ENCODE measurements at places on chromosomes 4 and X.

GRCh38 chrX:9728261-9728660 lies 37.4 kb downstream of the GPR143 start:
- DNase-seq, result no peak

- no peak for DNase-seq
These were observed 55.3 kb upstream of the GNRHR start for GRCh38 chr4:67809502-67809901.

DNA sequence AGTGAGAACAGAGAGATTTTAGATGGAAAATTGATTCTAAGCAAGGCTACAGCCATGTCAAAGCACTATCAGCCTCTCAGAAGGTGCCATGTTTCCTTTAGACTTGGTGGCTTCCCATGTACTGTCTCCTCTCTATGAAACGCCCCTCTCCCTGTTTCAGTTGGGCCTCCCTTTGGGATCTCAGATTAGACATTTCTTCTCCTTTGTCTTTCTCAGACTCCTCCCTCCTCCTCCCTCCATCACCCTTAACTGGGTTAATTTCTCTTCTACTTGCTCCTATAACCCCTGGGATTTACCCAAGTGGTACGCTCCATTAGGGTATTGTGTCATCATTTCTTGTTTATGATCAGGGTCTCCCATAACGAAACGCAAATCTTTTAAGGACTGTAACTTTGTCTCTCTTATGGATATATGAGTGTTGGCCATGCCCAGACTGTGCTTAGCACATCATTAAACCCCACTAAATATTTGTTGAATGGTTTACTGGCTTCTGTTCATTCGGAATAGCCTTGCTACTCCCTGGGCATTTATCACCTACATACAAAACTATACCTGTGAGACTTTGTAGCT lies 106.8 kb downstream of the FAM9B start:
- DNase-seq, result no peak

DNA sequence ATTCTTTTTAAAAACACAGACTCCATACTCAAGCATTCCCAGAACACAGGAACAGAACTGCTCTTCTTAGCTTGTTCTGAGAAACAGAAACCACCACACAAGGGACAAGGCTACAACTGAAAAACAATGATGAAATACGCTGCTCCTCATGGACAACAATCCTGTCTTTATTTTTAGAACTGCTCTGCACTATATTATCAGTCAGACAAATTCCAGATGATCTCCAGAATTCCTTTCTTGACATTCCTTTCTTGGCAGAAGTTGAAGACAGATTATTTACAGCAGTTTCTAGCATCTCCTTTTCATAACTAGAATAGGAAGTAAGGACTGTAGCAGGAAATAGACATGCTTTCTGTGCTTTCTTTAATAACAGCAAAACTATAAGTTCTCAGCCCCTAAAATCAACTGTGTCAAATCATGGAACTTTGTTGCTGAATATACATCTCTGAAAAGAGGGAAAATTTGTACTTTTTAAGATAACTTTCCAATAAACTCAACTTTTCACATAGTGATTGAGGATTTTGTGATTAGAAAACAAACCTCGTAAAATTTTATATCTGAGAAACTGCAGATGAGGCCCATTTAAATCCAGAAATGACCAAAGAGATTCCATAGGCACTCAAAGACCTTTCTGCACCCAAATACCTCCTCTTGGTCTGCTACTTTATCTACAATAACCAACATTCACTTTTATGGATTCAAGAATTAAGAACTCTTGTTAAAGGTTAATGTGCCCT lies 35.9 kb downstream of the ANTXR2 start:
- no peak for DNase-seq

GRCh38 chrX:154802947-154803346 lies 2.3 kb downstream of the MPP1 start:
- DNase-seq, result no peak

DNA sequence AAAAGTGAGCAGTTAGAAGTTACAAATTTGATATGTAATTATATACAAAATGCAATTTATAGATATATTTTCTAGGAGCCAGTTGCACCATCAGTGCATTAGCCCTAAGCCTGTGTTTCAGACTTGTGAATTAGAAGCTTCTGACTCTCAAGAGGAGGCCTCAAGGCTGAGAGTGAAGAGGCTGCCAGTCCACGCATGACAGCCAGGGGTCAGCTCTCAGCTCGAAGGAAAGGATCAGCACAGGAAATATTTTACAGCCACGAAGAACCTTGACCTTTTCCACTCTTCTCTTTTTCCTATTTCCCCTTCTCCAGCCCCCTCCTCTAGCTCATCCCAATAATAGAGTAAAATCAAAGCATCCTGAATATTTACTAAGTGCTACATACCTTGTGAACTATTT lies 642.4 kb downstream of the TRIML1 start:
- no peak for DNase-seq

DNA sequence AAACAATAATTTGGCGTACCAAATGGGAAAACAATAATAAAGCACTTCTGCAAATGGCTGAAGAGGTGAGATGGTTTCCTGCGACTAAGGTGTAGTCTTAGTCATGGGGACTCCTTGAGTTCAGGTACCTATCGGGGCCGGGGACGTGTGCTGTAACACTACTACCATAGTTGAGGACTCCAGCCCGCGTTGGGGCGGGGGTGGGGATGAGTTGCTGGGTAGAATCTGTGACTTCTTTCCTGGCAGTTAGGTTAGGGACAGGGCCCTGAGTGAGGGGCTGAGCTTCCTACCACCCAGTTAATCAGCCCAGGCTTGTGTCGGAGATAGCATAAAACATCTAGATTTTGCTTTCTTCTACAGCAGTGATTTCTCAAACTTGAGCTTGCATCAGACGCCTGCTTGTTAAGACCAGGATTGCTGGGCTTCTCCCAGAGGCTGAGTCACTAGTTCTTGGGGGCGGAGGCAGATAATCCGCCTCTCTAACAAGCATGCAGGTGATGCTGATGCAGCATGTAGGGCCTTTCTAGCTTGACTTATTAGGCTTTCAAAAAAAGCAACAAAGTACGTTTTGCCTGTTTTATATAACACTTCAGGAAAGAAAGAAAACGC lies 30.2 kb downstream of the RBBP7 start:
- DNase-seq, result no peak

- no peak for DNase-seq
These were observed 499.5 kb downstream of the ANKRD50 start for GRCh38 chr4:124212815-124213630.

DNA sequence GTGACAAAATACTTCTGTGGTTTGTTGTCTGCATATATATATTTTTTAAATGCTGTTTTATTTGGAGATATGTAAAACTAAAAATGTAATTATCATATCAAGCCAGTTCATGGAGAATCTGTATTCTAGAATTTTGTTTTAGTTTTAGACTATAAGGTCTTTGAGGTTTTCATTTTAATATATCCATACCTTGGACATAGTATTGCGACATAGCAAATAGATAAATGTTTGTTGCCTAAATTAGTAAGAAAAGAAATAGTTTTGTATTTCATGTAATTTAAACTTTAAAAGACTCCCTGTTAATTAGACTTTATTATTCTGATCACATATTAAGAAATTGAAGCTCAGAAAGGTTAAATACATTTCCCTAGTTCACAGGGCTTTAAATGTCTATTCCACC lies 472.9 kb downstream of the GBA3 start:
- no peak for DNase-seq

DNA sequence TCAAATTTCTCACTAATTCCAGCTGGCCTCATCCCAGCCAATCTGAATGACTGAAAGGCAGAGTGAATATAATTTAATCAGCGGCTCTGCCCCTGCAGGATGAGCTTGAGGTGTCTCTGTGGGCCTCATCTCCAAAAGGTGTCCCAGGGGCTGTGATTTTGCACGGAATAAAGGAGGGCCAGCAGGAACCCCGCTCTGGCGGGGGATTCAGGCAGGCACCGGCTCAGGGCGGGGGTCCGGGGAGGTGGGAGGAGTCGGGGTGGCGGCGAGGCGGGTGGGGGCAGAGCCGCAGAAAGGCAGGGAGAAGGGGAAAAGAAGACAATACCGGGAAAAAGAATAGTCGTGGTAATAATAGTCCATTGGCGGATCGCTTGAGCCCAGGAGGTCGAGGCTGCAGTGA lies 16.0 kb upstream of the ERCC6L start:
- DNase-seq, result no peak

- no peak for DNase-seq
These were observed 212.7 kb upstream of the TBL1X start for GRCh38 chrX:9252182-9252581.
